ENCODE measurements at places on chromosomes 6 and 20.
A peak's percentile ranks its signal among the peaks of the same experiment; 100 is the strongest.

GRCh38 chr6:8065519-8065911 lies 1.3 kb upstream of the BLOC1S5 start:
- no peak for DNase-seq

DNA sequence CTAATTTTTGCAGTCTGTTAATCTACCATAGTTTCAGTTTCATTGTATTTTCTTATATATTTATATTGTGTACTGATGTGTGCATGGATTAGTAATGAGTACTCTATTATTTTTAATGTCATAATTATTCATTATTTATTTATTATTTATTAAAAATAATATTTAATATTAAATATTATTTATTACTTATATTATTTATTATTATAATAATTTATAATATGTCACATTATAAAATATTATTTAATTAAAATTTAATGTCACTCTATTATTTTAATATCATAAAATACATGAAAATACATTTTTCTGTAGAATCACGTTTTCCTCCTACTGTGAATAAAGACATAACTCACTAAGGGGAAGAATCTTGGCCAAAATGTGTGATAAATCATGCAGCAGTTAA lies 30.5 kb downstream of the POM121L2 start:
- DNase-seq: no peak

- DNase-seq: peak; percentile 63
Observed at GRCh38 chr20:45798935-45799642, 7.3 kb downstream of the DNTTIP1 start.

GRCh38 chr6:110246900-110247546 lies 66.8 kb downstream of the CDC40 start:
- no peak for DNase-seq

- no peak for DNase-seq
Observed at GRCh38 chr6:137414599-137414998, 79.6 kb downstream of the OLIG3 start.

DNA sequence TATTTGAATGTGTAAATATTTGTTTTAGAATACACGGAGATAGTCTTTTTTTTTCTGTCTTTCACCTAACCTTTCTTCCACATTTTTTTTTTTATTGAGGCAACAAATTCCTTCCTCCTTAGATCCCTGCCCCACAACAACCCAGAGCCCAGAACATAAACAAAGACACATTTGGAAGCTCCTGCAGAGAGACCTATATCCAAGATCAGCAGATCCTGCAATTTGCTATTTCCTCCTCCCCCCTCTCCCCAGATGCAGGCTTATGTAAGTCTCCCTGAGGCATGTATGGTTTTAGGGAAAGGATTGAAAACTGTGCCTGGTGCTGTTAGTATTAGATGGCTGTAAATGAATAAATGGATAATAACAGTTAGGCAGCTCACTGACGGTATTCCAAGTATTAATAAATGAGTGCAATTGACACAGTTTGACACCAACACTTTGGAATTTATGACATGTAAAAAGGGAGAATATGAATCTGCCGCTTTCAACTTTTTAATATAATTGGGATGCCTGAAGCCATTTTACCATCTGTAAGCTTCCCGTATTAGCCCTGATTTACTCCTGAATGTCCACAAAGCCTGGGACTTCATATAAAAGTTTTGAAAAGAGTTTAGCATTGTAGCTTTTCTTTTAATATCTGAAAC lies 608.3 kb upstream of the CITED2 start:
- no peak for DNase-seq

DNA sequence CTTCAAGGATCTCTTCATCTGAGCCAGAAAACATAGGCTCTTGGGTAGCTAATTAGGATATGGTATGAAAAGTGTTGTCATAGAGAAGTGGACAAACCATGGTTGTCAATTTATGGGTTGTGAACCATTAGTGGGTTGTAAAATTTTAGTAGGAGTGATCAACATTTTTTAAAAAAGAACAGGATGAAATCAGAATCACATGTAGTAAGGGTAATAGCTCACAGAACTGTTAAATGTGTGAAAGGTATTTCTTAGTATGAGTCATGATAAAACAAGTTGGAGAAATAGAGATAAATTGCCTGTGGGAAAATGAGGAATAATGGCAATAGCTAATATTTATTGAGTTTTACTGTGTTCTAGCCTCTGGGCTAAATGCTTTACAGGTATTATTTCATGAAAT lies 113.4 kb downstream of the MAP3K4 start:
- DNase-seq: no peak

- no peak for DNase-seq
Observed at GRCh38 chr20:52775786-52776185, 196.4 kb upstream of the TSHZ2 start.

GRCh38 chr6:63802606-63803206 lies 167.1 kb downstream of the PHF3 start:
- no peak for DNase-seq

GRCh38 chr20:63337786-63338420 lies 23.2 kb downstream of the CHRNA4 start:
- DNase-seq: peak; percentile 47

GRCh38 chr6:1018041-1018440 lies 293.9 kb upstream of the FOXQ1 start:
- no peak for DNase-seq

- no peak for DNase-seq
Observed at GRCh38 chr20:46430921-46431712, 24.7 kb upstream of the ELMO2 start.

GRCh38 chr6:126947070-126947469 lies 171.4 kb upstream of the RSPO3 start:
- DNase-seq: no peak

DNA sequence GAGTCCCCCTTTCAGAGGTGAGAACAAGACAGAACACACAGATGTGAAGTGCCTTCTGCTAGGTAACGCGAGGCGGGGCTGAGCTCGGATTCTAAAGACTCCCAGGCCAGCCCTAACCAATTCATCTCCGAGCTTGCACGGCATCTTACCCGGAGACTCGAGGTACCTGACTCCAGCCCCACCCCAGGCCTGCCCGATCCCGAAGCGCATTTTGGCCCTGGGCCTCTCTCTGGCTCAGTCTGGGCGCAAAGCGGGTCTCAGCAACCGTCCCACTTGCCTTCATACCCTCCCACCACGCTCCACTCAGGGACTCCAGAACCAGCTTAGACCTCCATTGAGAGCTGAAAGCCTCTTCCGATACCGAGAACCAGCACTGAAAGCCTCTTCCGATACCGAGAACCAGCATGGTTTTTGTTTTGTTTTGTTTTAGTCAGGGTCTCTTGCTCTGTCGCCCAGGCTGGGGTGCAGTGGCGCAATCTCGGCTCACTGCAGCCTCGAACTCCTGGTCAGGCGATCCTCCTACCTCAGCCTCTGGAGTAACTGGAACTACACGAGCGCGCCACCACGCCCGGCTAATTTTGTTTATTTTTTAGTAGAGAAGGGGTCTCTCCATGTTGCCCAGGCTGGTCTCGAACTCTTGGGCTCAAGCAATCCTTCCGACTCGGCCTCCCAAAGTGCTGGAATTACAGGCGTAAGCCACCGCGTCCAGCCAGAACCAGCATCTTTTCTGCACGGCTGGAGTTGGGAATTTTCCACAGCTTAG lies 557 bp upstream of the DYNLRB1 start:
- DNase-seq: peak; percentile 57

DNA sequence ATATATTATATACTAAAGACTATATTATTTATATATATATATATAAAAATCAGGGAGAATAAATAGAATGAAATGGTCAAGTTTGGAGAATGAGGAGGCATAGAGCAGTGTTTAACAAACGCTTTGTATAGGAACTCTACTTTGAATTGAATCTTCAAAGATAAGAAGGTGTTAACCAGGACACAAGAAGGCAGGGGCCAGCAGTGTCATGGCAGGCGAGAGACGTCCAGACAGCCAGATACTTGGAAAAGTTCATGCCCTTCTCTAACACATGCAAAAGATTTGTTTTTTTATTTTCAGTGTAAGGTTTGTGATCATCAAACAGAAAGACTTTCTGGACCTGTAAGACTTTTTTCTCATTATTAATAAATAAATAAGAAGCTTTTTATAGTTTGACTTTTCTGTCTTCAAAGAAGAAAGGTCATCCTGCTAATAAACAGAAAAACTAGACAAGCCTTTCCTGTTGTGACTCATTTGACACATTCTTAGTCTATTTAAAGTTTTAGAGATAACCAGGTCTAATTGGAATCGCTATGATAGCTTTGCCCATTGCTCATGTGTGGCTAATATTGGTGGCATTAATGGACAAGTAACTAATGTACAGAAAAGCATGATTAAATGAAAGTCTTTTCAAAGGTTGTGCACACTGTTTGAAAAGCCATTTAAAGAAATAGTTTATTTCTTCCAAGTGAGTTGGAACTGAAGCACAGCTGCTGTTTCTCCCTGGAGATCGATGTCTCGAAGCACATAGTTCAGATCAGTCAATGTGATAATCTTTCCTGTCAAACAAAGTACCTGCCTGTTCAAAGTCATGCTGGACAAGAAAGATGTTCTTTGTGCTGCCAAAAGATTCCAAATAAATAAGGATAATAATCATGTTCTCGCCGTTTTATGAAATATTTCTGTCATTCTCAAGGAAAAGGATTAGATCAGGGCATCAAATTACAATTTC lies 420.4 kb upstream of the OPRM1 start:
- no peak for DNase-seq

- DNase-seq: no peak
Observed at GRCh38 chr6:129795261-129795660, 65.9 kb downstream of the TMEM244 start.

DNA sequence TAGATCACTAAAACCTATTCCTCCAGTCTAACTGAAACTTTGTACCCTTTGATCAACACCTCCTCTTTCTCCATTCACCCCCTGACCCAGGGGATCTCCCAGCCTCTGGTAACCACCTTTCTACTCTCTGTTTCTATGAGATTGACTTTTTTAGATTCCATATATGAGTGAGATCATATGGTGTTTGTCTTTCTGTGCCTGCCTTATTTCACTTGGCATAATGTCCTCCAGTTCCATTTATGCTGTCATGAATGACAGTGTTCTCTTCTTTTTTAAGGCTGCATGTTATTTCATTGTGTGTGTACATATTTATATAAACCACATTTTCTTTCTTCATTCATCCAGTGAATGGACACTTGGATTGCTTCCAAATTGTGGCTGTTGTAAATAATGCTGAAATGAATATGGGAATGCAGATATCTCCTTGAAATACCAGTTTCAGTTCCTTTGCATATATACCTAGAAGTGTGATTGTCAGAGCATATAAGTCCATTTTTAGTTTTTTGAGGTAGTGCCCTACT lies 57.7 kb downstream of the DHX35 start:
- no peak for DNase-seq

- no peak for DNase-seq
Observed at GRCh38 chr6:117505311-117505710, 22.8 kb downstream of the DCBLD1 start.

DNA sequence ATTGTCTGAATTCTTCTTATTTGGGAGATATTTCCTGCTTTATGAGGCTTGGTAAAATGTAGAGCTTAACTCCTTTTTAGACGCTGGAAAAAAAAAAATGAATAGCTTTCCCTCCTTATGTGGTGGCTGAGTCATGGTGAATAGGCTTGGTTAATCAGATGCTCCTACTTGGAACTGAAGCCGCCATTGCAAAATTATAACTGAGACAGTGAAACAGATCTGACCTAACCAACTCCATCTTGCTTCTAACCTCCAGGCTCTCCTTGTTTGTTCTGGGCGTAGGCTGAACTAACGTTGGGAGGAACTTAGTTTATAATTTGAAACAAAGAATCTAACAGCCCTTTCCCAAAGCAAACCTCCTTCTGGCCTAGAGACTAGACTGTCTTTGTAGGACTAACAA lies 43.2 kb upstream of the PLCB4 start:
- no peak for DNase-seq

Measured in T47D (cell line).